ENCODE measurements at places on chromosomes 3 and 15.

GRCh38 chr3:24428481-24428880, 66.2 kb downstream of the THRB start:
- no peak for DNase-seq

GRCh38 chr3:142839831-142840230, 49.1 kb downstream of the PCOLCE2 start:
- DNase-seq, result no peak

DNA sequence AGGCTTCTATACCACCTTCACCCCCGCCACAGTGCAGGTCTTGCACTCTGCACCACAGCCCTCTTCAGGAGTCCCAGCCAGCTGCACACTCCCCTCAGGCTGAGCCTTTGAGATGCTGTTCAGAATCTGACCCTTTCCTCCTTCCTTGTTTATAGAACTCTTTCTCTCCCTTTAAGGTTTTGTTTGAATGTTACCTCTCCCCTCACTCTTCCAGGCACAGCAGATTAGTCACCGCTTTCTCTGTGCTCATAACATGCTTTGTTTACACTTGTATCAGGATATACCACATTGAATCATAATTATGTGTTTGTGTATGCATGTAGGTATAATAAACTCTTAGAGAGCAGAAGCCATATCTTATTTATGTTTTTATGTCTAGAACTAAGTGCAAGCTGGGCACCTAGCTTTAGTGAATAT, 168.4 kb upstream of the BCL6 start:
- no peak for DNase-seq

DNA sequence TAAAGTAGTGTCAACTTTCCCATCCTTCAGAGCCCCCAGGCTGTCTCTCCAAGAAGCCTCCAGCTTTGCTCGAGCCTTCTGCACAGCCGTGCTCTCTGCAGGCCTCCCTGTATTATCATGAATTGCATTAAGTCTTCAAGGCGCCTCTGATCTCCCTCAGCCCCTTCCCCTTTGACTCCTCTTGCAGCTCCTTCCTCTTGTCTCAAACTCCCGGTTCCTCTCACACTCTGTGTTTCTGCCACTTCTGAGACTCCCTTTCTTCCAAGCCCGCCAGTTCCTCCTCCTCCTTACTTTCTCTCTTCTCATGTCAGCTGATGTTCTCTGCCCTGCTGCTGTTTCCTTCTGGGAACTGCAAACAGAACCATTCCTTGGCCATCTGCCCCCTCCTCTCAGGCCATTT, 418.8 kb downstream of the EPHB1 start:
- no peak for DNase-seq

DNA sequence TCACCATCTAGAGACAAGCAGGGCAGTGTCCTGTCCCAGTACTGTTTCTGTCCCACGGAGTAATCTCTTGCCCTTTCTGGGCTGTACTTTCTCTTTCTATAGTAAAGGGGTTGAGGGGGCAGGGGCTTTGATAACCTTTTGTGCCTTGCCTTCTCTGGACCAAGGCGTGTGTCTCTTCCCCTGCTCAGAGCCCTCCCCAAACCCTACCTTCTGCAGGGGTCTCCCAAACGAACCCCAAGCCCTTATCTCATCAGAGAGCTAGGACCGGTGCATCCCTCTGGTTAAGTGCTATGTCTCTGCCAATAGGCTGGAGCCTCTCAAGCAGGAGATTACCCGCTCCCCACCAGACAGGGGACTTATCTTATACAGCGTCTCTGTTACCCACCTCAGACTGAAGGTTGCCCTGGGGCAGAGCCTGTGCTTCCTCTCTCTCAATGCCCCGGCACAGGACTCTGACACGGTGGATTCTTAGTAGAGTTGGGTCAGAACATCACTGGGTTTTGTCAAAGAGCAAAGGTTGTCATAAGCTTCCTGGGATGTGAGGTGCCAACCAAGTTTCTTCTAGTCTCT, 2.9 kb downstream of the PLEKHO2 start:
- no peak for DNase-seq

DNA sequence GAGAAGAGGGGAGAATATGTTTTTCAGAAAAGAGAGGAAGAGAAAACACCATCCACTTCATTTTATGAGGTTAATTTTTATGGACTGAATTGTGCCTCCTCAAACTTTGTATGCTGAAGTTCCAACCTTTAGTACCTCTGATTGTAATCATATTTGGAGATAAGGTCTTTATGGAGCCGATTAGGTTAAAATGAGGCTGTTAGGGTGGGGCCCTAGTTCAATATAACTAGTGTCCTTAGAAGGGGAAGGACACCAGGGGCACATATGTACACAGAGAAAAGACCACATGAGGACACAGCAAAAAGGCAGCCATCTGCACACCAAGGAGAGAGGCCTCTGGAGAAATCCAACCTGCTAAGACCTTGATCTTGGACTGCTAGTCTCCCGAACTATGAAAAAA, 38.9 kb upstream of the TCF12 start:
- DNase-seq, result no peak
